ENCODE measurements at places on chromosomes 7 and 10.

DNA sequence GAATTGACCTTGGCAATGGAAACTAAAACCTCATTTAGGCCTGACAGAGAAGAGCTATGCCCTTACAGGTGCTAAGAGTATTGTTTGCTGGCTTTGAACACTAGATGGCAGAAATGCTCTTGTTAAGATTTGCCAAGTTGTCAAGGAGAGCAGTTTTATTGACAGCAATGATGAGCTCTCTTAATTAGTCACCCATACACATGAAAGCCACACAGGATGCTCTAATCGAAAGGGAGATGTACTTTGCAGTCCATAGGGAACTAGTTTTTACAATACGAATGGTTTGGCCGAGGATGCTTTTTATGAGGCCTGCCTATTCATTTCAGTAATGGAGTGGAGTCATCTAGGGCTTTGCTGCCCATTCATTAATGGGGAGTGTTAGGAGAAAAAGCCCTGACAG lies 45.4 kb upstream of the MBL2 start:
- no peak for DNase-seq

- DNase-seq = no peak
These were observed 120.2 kb downstream of the MAD1L1 start for GRCh38 chr7:2112261-2113198.

DNA sequence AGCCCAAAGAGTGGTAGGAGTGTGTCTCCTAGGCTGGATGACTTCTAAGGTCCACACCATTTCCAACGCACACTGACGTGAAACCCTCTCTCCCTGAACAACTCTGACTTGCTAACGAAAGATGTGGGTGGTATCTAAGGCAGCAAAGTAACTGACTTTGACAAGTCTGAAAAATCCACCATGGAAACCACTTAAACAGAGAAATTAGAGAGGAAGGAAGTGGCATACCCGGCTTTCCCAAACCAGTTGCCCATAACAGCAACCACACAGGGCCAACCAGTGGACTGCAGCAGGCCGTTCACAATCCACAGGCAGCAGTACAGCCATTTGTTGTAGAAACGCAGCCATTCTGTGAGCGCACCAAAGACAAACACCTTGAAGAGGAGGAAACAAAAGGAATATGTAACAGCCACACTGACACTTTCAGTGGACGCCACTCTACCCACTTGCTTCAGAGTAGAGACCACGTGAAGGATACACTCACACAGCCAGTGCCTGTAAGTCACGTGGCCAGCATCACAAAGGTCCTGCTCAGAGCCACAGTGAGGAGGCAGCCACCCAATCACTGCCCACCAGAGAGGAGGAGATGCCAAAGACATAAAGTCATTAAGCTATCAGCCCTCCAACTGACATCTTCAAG lies 39.8 kb downstream of the SLC37A3 start:
- DNase-seq = peak; percentile 50

DNA sequence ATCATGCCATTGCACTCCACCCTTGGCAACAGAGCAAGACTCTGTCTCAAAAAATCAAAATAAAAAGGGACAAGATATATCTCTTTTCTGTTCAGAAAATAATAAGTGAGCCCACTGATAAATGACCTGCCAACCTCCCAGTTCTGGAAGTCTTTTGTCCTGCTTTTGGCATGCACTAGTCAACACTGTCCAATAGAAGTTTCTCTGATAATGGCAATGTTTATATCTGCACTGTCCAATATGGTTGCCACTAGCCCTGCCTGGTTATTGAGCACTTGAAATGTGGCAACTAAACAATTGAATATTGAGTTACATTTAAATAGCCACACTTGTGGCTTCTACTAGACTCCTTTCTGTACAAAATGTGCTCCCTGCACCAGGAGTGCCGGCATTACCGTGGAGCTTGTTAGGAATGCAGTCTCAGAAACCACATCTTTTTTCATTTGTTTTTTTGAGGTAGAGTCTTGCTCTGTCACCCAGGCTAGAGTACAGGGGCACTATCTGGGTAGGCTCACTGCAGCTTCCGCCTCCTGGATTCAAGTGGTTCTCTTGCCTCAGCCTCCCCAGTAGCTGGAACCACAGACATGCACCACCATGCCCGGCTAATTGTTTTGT lies 229.7 kb downstream of the CACNB2 start:
- no peak for DNase-seq

GRCh38 chr10:84370283-84370682 lies 41.9 kb downstream of the CCSER2 start:
- DNase-seq = no peak

DNA sequence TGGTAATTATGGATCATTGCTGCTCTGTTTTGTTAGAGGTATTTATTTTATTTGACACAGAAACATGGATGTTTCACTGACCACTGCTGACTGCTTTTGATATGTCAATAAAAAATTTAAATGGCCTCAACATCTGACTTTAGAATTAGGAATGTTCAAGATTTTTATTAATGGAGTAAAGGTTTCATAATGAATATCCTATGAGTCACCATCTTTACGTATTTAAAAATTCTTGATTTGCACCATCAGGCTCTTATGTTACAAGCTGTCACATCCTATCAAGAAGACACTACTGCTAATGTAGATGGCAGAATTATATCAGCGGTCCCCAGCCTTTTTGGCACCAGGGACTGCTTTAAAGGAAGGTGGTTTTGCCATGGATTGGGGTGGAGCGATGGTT lies 578.7 kb upstream of the NRP1 start:
- no peak for DNase-seq

- no peak for DNase-seq
These were observed 328.9 kb downstream of the RPS24 start for GRCh38 chr10:78362406-78363022.

DNA sequence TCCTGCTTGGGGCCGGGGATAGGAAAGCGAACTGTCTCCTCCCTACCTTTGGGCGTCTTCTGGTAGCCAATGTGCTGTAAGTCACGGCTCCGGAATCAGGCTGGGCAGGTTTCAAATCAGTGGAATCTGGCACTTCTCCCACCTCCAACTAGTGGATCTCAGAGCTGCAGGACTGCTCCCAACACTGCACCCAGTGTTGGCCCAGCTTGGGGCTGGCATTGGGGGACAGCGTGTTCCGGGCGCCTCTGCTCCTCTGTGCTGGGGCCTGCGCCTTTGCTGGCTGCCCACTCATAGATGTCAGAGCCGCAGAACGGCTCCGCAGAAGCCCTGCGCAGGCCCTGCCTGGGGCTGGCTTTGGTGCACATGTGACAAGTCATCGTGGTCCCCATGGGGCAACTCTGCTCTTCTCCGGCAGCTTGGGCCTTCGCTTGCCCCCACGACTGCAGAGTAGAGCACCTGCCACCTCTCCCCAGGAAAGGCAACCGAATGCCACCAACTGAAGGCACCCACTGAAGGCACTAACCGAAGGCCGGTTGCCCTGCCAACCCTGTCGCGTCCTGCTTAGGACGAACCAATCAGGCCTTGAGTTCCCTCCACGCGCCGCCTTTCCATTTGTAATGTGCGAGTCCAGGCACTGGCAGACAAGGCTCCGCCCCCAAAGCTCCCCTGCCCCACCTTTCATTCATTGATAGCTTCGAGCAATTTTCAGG lies 85.5 kb upstream of the ABI1 start:
- DNase-seq = no peak

- DNase-seq = no peak
These were observed 178.0 kb downstream of the RNF216 start for GRCh38 chr7:5603241-5604140.

DNA sequence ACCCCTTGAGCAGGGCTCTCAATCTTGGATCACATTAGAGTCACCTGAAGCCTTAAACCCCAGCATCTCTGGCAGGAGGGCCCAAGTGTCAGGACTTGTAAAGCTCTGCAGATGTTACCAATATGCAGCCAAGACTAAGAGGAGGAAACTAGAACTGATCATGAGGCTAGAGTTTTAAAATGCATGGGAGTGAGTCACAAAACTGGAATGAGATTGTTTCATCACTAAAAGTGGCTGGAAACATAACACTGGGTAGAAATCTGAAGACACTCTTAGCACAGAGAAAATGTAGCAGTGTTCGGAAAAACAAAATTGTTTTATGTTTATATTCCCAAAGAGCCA lies 63.3 kb upstream of the GHITM start:
- DNase-seq = no peak

- no peak for DNase-seq
These were observed 34.3 kb upstream of the TMEM26 start for GRCh38 chr10:61487506-61487905.

DNA sequence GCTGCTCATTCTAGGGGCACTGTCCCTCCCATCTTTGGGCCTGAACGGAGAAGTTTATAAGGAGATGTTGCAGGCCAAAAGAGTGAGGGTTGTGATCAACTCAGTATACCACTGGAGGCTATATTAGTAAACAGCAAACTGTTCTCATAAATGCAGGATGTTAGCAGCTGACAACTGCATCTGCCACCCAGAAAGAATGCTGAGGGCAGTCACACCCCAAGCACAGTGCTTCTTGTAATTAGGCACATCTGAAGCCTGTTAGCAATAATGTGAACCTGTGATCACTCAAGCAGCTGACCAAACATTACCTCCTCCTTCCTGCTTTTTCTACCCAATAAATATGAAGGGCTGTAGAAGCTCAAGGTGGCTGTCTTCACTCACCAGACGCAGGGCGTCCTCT lies 38.4 kb upstream of the ZNF138 start:
- DNase-seq = no peak

- no peak for DNase-seq
These were observed 40.2 kb upstream of the KLF6 start for GRCh38 chr10:3825244-3825643.

GRCh38 chr7:155580367-155580766 lies 34.0 kb upstream of the CNPY1 start:
- no peak for DNase-seq

DNA sequence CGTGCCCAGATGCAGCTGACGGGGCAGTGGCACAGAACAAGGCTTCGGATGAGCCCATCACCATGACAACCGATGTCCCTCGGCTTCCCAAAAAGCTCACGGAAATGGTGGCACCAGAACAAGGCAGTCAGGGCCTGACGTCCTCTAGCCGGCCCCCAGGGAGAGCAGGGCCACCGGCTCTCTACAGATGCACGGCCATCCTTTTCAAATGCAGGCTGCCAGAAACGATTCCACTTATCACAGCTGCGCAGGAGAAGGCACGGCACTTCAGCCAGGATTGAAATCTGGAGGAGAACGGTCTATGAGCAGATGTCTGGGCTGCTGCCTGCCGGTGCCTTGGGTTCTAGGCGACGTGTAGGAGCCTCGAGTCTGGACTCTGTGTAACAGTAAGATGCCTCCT lies 223.8 kb downstream of the ZMYND11 start:
- DNase-seq = no peak

- DNase-seq = peak; percentile 55
These were observed 11.6 kb downstream of the HBP1 start for GRCh38 chr7:107180378-107180777.

- DNase-seq = peak; percentile 47
These were observed 1.8 kb downstream of the GRK5 start for GRCh38 chr10:119209035-119209735.

DNA sequence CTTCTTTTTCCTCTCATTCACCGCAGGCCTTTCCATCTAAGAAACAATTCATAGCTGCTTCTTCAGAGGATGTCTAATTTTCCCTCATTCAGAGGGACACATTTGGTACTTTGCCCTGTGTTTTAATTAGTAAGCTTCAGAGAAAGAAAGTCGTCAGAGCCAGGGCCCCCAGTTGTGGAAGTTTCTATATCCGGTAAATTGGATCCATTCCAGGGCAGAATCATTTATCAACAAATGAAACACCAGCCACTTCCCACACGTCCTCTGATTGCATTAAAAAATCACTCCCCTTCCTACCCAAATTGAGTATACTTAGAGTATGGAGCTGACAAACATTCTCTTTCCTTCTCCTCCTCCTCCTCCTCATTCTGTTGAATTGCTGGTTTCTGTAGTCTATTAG lies 205.8 kb upstream of the HDAC9 start:
- DNase-seq = no peak

DNA sequence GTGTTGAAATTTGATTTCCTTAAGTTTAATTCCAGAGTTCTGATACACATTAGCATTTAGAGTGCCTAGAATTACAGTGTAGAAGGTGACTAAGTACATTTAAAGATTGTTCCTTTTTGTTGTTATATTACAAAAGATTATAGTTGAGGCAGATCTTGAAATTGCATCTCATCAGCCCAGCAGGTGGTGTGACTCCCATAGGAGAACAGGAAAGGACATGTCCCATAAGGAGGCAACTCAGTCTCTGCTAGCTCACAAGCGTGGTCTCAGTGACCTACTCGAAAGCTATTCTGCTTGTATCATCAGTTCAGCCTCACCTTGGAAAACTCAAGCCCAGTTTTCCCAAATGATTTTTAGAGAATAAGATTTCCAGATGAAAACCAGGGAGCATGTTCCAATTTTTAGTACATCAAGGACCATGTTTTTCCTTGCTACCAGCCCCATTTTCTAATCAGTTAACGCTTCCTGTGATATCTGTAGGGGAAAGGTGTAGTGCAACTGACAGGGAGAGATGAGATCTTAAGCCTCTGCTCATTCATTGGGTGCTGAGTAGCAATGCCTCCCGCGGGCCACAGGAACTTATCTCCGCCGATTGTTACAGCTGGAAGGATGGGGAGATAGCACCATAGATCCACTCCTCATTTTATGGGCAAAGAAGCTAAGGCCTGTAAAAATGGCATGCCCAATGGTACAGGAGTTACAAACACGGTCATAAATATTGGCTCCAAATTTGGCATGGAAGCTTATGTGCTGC lies 1.1 kb upstream of the GNAI1 start:
- DNase-seq = no peak

DNA sequence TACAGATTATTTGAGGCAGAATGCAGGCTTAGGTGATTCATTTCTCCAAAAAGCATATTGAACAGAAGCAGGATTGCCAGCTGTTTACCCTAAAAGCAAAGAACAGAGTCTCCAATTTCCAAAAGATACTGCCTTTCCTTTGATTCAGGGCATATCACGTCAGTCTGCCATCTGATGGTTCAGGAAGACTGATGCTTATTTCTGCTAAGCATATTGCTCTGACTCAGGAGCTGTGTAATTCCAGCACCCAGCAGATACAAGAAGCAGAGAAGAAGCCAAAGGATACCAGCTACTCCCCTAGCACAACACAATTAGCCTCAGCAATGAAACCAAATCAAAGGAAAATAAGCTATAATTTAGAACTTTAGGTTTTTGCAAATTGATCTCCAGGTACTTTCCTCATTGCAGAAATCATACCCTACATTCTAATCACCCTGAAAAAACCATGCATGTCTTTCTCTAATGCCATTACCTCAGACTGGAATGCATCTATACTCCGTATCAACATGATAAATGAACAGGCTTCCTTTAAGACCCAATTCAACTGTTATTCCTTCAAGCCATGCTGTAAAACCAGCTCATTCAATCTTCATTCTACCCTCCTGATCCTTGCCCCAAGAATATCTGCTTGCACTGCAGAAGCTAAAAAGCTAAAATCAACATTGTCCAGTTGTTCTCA lies 55.1 kb downstream of the ABI1 start:
- no peak for DNase-seq
